AG08395 (cell line): ENCODE measurements at places on chromosomes 3 and 15.

GRCh38 chr3:13415997-13416793 lies 3.9 kb downstream of the NUP210 start:
- no peak for DNase-seq

DNA sequence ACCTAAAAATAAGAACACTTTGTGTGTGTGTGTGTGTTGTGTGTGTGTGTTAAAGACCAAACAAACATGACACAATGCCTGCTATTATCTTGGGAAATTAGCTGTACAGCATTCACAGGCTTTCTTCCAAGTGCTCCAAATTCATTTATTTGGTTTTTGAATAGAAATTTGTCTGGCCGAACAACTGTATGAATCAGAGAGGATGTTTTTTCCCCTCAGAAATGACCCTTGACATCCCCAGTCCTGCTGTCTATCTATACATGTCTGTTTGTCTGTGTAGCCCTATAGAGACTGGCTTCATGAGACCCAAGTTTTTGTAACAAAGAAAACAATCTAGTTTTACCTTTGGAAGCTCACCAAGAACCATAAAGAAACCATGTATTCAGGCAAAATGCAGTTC lies 549.8 kb downstream of the NSUN3 start:
- DNase-seq = no peak

DNA sequence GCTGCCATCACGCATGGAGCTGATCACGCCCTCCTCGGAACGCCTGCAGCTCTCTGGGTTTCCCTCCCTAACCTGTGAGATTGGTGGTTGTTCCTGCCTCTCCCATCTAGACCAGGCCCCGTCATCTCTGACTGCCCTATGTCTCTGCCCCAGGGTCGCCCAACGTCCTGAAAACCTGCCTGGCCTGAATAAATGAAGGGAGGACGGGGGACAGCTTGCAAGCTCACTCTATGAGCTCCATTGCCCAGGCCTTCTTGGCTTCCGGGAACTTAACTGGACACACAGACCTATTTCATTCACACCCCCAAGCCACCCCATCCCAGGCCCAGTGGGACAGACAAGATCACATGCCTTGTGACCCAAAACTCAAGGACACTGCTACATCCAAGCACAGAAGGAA lies 274.2 kb downstream of the XXYLT1 start:
- DNase-seq = no peak

DNA sequence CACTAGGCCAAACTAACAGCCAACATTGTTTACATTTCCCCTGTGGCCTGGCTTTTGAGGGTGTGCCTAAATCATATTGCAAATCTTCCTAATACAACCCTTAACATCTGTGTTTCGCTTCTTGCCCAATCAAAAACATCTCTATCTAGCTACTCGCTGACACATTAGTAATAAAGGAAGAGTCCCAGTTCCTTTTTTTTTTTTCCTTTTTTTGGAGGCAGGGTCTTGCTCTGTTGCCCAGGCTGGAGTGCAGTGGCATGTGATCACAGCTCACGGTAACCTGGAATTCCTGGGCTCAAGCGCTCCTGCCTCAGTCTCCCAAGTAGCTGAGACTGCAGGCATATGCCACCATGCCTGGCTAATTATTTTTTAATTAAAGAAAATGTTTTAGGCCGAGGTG lies 2.1 kb upstream of the SRPRB start:
- no peak for DNase-seq

DNA sequence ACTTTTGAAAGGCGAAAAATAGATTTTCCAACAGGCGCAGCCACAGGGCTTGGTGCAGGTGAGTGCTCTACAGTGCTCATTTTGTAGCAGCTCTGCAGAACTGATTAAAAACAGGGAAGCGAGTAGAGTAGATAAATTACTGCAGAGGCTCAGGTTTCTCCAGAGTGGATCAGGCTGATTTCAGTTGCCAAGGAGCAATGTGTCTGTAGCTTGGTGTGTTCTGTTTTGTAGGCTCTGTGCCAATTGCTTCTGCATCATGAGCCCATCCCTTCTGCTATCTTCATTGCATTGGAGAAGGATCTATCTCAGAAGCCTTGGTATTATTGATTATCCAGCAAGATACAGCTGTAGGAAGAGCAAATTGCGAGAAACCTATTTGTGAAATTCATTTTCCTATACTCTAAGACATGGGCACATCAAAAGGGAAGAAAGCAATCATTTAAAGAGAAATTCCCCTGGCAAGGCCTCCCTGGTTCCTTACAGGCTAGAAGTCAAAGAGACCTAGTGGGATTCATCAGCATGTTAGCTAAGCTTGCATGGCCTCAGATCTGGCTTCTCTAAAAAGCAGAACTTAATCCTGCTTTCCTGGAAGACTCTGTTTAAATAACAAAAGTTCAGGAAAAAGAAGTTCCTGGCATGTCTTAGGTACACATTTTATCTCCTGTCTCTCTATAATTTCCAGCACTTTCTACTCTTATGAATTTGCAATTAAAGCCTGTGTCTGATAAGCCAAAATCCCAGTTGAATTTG lies 432.4 kb upstream of the ATP10A start:
- no peak for DNase-seq

- no peak for DNase-seq
Measured at GRCh38 chr15:80161468-80162016, 8.7 kb downstream of the FAH start.

DNA sequence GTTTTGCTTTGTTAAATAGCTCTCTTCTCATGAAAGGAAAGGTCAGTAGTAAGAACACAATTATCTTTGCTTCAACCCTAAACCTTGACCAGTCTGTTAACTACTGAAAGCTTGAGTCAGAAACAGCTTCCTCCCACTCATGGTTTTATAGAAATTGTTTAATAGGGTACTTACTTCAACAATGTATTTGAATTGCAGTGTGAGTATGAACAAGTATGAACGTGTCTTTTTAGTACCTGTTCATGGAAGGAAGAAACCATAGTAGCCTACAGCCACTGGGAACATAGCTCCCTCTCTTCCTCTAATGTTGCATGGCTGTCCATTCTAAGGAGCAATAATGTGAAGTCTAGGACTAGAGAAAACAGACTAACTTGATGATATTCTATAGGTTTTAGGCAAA lies 311.0 kb downstream of the MCTP2 start:
- no peak for DNase-seq

- DNase-seq = no peak
Measured at GRCh38 chr3:18758047-18758704, 333.0 kb upstream of the SATB1 start.

DNA sequence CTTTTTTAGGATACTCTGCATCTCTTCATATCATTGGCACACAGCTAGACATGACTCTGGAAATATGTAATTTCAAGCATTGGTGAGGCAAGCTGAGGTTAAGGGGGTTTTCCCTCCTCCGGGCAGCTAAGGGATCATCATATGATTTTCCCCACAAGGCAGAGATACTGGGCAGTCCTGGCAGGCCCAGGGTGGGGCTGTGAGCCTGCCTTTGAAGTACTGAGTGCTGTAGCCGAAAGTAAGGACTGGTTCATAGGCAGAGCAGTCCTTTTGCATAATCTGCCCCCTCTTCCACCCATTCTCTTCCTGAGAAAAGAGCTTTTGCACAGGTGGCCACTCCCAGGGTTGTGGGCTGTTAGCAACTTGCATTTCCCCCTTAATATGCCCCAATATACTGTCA lies 168.8 kb upstream of the MANF start:
- no peak for DNase-seq

DNA sequence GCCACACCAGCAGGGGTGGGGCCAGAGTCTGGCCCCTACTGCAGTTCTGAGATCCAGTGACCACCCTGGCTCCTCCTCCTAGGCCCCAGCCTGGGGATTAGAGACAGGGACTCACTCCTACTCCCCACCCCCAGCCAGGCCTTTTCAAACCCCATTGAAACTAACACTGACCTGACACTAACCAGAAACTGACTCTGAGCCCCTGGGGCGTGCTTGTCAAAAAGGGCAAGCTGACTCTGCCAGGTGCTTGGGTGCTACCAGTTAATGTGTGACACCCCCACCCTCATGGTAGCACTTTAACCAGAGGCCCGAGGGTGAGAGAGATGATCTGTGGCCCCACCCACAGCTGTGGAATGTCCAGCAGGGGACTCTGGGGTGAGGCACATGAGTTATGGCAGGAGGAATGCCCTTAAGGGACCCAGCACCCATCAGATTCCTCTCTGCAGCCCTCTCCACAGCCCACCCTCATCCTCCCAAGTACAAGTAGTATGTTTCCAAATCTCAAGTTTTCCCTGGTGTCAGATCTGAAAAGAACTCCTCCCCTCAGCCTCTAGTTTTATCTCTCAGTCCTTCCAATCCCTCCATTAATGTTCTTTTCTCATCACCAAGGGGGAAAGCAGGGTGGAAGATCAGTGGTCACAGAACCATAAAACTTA lies 1.4 kb downstream of the PTH1R start:
- no peak for DNase-seq

DNA sequence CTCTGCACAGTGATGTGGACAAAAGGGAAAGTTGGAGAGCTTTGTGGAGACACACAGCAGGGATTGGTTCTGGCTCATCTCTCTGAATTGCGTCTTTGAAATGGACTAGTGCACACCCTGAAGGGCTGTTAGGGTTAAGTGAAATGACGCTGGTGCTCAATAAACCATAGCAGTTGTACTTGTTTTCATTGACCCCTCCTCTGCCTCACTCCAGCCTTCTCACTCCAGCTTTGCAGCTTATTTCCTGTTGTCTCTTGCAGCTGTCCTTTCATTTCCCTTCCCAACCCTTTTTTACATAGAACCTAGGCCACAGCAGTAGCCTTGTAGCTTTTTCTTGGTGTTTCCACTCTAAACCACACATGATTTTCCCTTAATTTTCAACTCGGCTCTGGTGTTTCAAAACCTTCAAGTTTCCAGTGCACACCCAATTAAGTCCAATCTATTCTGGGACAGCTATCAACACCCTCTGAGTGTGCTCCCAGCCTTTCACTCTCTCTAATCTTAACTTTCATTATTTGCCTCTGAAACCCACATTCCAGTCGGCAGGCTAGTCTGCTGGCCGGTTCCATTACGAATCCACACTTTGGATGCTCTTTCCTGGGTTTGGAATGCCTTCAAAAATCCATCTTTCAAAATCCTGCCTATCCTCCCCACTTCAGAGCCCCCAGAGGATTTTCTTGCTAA lies 6.4 kb downstream of the C3orf52 start:
- peak; percentile 43 for DNase-seq

GRCh38 chr15:44545913-44546802 lies 9.2 kb downstream of the EIF3J start:
- DNase-seq = peak; percentile 67

DNA sequence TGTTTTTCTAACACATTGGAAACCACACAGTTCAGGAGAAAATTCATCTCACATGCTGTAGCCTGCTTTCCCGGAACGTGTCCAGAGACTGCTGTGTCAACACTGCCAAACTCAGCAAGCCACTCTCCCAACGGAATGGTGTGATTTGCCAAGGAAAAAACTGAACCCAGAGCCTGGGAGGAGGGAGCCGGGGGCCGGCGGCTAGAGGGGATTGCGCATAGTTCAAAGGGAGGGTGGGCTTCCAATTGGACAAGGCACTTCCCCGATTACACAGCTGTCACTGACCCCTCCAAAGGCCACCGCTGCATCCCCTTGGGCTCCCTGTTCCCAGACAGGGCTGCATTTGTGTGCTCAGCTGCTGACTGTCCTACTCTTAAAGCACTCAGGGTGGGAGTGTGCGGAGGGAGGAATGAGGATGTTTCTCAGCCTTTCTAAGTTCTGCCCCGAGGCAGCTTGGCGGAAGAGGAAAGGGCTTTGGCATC lies 256.2 kb downstream of the ZNF621 start:
- DNase-seq = no peak

- no peak for DNase-seq
Measured at GRCh38 chr3:95265129-95265528, 1202.3 kb downstream of the NSUN3 start.

GRCh38 chr3:170038434-170039110 lies 777 bp downstream of the GPR160 start:
- no peak for DNase-seq

DNA sequence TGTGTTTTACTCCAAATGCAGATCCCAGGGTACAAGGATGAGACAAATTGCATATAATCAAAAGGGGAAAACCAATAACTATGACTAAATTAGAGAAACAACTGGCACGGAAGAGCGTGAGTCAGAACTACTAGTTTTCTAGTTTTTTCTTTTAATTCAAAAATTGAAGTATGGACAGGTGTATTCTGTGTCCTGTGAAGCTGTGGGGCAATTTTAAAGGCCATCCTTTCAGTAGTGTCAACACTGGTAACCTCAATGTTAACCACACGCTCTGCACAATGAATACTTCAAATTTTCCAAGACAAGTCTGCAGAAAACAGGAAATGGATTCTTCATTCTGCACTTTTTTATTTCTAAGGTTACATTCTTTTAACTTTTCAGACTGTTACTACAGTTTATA lies 32.5 kb upstream of the GOLGA8A start:
- DNase-seq = no peak

- no peak for DNase-seq
Measured at GRCh38 chr3:112857526-112857925, 10.9 kb upstream of the CD200R1L start.

DNA sequence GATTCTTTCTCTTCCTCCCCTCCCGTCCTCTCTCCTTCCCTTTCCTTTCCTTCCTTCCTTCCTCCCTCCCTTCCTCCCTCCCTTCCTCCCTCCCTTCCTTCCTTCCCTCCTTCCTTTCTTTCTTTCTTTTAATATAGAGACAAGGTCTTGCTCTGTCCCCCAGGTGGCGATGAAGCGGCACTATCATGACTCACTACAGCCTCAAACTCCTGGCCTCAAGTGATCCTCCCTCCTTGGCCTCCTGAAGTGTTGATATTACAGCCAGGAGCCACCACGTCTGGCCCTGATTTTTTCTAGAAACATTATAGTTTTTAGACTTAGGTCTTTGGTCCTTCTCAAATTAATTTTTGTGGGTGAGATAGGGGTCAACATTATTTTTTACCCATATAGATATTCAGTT lies 15.5 kb downstream of the GRM2 start:
- no peak for DNase-seq

DNA sequence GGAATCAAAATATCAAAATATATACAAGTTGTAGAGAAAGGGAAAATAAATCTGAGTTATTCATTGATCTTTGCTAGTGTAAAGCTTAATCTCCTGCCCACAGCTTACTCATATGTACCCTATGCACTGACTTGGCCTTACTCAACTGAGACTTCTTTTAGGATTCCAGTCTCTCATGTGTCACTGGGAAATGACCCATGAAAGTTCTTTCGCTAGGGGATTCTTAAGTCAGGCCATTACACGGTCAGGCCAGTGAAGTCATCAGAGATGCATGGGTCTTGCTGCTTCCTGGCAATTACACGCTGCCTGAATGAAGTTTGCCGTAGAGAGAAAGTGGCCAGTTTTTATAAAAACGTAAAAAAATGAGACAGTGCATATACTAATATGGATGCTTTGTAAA lies 20.7 kb upstream of the LPP start:
- DNase-seq = peak; percentile 10

GRCh38 chr3:194265505-194265892 lies 85.6 kb downstream of the CPN2 start:
- peak; percentile 86 for DNase-seq

DNA sequence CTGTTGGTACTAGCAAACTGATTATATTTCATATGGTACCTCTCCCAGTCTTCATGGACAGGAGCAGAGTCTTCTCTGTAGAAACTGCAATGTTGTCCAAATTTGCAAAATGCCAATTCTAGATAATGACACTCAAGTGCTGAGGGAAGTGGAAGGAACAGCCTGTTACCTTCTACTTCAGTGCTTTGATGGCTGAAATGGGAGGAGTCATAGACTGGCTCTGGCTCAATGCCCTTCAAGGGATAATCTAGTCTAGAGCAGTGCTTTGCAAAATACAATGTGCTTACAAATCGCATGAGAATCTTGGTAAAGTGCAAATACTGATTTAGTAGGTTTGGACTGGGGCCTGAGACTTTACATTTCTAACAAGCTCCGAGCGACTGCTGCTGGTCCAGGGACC lies 51.7 kb upstream of the ACP3 start:
- DNase-seq = no peak
